AG10803 (cell line): ENCODE measurements at places on chromosomes 16 and 17.

GRCh38 chr17:72411124-72411563 is 290.3 kb downstream of the SOX9 start:
- no peak for DNase-seq

GRCh38 chr17:55347341-55347740 is 74.3 kb downstream of the MMD start:
- DNase-seq: peak; percentile 5

GRCh38 chr16:56995136-56995805 is 5.9 kb downstream of the NLRC5 start:
- DNase-seq: no peak

- DNase-seq: peak; percentile 49
Observed at GRCh38 chr17:43431714-43432523, 33.1 kb downstream of the ARL4D start.

DNA sequence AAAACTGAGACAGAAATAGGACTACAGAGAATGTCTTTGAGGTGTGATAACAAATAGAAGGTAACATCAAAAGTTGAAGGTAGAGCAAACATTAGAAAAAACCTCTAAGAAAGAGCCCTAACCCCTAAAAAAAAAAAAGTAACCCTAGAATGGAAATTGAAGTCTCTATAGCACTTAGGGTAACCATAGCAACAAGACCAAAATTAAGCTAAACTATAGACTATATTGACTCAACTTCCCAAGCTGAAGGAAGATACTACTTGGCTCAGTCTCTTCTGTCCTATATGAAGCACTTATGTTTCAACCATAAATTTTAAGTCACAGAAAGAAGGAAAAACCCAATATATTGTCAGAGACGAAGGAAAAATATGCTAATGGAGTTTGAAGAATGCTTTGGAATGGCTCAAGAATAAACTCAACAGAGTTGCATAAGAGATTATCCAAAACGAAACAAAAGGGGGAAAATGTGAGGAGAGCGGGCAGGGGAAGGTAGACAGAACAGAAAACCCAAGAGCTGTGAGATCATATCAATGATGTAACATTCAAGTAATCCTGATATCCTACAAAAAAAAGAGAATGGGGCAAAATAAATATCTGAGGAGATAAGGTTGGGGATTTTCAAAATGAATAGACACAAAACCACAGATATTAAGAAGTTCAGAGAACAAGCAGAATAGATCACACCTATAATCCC is 88.4 kb downstream of the USP32 start:
- no peak for DNase-seq

DNA sequence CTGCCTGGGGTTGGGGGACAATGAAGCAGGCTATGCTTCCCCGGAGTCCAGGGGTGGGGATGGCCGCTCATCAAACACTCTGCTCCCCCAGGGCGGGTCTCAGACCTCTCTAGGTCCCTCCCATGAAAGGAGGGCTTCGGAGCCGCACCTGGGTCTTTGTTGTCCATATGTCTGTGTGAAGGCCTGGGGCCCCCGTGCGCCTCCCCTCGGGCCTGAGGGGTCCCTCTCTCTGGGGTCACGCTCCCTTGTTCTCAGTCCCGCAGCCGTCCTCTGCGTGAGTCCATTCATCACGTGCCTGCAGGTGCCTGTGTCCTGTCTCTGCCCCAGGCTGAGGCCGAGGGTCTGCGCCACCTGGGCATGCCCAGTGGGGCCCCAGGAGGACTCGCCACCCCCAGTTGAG is 15.6 kb downstream of the BAHCC1 start:
- no peak for DNase-seq

DNA sequence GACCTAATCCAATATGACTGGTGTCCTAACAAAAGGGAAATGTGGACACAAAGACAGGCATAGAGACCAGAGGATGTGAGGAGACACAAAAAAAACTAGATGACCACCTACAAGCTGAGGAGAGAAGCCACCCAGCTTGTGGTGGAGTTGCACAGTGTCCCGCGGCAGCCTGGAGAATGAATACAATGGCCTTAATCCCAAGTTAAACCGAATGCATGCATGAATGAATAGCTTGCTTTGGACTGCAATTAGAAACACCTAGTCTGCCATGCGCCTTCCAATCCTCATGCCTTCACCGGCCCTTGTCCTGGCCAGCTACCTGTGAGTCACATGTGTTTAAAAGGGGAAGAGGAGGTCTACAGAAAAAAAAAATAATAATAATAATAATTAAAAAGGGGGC is 72.0 kb downstream of the CNGB1 start:
- DNase-seq: no peak

GRCh38 chr16:67533024-67533560 is 4.5 kb downstream of the RIPOR1 start:
- no peak for DNase-seq

GRCh38 chr17:2060681-2061440 is 6.0 kb downstream of the HIC1 start:
- DNase-seq: no peak

- DNase-seq: no peak
Observed at GRCh38 chr17:40101367-40102210, 1.2 kb upstream of the NR1D1 start.

DNA sequence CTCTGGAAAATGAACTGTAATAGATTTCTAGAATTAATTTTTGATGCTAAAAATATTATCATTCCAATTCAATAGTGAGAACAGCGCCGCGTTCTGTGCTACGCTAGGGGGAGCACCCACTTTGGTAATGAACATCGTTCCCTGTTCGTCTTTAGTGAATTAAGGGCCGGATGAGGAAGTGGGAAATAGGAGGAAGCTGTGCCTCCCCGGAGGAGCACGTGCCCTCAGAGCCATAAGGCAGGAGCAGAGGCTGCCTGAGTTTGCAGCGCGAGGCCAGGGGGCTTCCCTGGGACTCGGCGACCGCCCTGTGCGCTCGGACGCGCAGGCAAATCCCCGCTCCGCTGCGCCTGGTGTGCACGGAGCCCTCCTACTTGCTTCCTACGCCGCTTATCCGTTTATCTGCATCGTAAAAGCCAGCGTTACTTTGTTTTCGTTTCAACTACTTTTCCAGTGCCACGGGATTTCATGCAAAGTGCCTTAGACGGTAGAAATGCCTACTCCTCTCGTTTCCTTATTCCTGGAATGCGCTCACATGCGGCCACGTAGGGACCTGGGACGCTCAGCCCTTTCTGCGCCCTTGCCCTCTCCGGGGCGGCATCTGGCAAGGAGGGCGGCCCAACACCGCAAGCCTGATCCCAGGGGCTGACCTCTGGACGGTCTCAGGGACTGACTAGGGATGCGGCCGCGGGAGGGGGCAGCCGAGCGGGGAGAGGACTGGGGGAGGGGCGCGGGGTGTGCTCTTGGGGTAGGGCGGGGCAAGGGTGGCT is 76.4 kb downstream of the KCNJ12 start:
- peak; percentile 71 for DNase-seq

DNA sequence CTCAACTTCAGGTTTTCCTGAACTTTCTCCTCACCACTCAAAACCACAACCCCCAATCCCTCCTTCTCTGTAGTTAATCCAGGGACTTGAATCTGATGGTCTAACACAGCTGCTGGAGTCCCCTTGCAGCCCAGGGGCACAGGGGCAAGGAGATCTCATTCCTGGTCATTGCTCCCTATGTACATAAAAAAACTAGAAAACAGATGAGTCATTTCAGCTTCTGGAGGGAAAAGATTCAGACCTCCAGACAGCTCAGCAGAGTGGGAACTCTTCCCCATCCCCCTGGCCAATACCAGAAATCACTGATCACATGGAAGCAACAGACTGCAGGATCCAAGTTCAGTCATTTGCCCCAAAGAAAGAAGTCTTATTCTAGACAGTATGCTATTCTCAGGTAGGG is 62.1 kb downstream of the DYNLRB2 start:
- no peak for DNase-seq

- DNase-seq: no peak
Observed at GRCh38 chr16:84087001-84087400, 29.7 kb downstream of the MBTPS1 start.

DNA sequence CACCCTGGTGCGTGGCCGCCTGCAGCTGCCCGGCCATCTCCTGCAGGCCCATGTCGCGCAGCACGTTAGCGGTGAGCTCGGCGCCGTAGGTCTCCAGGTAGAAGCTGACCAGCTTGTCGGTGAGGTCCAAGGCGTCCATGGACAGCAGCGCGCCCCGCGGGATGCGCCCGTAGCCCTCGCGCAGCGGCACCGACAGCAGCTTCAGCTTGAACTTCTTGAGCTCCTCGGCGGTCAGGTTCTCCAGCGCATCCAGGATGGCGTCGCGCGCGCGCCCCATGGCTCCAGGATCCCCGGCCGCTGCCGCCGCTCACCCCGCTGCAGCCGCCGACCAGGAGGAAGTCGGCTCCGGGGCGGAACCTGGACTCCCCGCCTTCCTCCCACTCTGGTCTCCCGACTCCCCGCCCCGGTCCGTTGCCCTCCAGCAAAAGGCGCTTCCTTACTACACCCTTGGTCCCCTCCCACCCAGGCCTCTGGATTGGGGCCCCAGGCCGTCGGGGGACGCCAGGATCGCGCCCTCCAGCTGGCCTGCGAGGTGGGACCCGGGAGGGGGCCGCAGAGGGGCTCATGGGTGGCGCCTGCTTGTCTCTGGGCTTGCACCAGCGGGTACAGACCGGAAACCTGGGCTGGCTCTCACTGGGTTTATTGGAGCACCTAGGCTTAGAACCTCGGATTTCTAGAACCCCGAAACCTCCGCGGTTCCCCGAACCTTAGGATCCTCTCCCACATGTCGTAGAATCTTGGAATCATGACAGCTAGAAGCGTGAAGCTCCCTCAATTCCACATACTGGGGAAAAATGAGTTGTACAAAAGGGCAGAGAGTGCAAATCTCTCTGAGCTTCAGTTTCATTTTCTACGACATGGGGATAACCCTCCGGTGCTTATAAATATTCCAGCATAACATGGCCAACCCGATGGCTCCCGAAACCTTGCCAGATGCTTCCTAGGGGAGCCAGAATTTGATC is at the start of gene PYCARD:
Gene PYCARD, minus strand, starts transcription at position 347 of the 962 bp plus-strand sequence. Its CDS starts 70 bp downstream, at position 277.
- DNase-seq: peak; percentile 32

- DNase-seq: peak; percentile 89
Observed at GRCh38 chr16:67244387-67245185, 2.7 kb downstream of the FHOD1 start.

DNA sequence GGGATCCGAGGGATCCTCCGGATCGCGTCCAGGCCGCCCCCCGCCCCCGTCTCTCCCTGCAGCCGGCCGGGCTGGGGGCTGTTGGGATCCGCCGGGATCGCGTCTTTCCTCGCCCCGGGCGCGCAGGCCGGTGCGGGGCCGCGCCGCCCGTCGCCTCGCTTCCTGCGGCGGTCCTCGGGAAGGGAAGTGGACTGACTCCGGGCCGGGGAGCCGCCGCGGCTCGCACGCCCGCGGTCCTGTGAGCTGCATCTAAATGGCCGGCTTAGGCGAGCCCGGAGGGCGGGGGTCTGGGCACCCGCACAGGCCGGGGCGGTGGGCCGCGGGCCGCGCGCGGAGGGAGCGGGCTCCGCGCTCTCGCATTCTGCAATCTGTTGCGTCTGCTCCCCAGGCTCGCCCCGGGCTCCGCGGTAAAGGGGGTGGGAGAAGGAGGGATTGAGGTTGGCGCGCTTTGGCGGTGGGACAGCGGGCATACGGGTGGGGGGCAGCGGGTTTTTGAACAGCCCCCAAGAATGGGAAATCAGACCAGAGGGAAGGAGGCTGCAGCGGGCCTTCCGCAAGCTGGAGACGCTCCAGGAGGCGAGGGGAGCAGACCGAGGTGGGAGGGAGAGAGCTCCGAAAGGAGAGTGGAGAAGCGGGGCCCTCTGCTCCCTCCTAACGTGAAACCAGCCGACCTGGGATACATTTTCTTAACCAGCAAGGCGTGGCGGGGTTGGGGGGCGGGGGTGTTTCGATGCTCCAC is 2.2 kb downstream of the TMEM132E start:
- DNase-seq: no peak

- DNase-seq: no peak
Observed at GRCh38 chr17:5922476-5922875, 147.7 kb upstream of the WSCD1 start.

DNA sequence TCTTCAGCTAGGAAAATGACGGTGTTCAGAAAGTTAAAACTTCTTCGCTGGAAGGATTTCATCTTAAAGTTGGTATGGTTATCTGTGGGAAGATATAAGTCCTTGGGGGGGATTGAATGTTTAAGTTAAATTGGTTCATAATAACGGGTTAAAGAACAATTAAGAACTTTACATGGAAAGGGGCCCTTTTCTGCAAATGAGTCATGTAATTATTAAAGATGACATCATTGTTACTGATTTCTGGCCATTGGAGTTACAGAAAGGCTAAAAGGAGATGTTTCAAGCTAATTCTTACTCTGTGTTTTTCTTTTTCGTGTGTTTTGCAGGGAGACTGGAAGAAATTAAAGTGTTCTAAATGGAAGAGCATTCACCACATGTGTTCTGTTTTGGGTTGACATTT is 20.6 kb upstream of the ABCA3 start:
- DNase-seq: no peak

DNA sequence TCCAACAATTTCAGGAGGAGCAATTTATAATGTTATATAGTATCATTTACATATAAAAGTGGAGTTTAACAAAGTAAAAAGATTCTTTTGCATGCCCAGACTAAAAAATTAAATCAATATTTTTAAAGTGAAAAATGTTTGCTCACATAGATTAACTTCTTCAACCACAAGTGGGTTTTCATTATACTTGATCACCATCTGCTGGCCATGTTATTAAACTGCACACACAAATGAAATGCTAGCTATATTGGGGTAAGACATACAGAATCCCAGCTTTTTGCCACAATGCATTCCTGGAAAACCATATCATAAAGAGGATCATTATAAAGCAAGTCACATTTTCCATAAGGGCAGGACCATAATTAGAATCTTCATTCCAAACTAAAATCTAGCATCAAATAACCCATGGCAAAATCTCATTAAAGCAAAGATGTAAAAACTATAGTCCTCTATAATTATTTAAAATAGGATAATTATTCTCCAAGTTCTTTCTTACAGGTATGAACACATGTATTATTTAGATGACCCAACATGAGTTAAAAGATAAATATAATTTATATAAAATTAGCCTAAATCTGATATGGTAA is 26.3 kb downstream of the CEP112 start:
- peak; percentile 66 for DNase-seq

DNA sequence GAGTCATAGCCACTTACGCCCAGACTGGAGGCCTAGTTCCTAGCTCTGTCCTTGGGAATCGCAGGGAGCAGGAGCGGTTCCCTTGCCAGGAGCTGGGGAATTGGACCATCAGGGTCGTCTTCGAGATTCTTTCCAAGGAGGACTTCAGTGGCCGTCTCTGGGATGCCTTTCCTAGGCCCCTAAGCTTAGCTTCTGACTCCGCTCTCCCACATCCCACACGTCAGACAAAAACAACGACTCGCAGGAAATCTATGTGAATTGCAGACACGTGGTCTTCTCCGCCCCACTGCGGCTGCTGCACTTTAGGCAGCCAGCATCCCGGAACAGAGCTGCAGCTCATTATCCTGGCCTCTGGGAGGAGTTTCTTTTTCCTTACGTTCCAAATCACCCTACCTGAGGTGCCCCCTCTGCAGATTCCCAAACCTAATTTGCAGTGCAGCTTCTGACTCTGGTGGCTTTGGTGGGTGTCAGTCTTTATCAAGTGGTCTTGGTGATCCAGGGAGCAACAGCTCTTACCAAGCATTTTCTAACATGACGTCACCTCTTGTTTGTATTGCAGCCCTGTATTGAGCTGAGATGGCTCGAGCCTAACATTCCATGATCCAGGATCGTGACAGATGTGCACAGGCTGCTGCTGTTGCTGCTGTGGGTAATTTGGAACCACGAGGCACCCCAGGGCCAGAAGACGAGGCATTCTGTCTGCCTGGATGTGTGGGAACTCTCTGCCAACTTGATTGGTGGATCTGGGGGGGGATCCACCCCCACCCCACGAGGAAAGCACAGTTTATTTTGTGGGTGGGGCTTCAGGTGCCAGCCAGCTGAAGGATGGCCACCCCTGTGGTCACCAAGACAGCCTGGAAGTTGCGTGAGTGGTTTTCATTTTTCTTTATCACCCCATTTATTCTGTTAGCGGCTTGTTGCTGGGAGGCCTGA is 1.1 kb downstream of the KATNB1 start:
- DNase-seq: peak; percentile 86
